Heart left ventricle (tissue), 16 donors: ENCODE measurements at places on chromosomes 1 and 21.

- DNase-seq = peak; percentile 93
Measured at GRCh38 chr1:234533975-234534876, 55.2 kb upstream of the TARBP1 start.

GRCh38 chr1:29991025-29991424 lies 732.4 kb downstream of the MATN1 start:
- no peak for DNase-seq

- peak; percentile 67 for DNase-seq
Measured at GRCh38 chr1:112393631-112393974, 2.4 kb upstream of the CTTNBP2NL start.

GRCh38 chr1:9149837-9150581 lies 21.1 kb upstream of the GPR157 start:
- DNase-seq = peak; percentile 64

GRCh38 chr1:210321131-210321530 lies 7.6 kb upstream of the HHAT start:
- no peak for DNase-seq

DNA sequence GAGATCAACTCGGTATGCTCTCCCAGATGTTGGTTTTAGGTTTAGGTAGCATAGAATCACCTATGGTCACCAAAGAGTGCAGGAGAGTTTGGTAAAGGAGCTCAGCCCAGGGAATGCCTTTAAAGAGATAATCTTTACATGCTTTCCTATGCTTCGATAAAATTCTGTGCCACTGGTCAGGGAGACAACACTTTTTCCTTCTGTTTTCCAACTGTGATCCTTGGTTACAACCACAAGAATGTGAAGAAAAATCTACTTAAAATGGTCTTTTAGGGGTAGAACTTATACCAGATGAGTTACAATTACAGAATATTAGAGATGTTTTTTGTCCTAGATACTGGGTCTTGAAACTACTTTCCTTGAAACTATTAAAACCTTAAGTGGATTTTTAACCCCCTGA lies 895.6 kb downstream of the TTLL7 start:
- DNase-seq = no peak

DNA sequence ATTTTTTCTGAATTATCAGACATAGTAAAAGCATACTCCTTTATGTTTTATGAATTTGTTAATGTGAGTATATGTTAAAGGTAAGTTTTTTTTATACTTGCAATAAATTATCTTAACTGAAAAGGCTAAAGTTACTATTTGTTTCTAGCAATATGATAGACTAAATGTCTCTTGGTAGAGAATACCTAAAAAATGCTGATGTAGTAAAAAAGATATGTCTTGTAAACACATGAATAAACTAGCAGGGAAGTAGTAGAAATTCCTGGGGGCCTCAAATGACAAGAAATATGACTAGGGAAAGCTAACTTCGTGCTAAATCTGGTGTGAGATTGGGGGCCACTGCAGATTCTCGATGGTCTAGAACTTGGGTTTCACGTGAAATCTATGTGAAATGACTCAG lies 188.1 kb upstream of the CACNA1E start:
- DNase-seq = no peak

- no peak for DNase-seq
Measured at GRCh38 chr1:53280496-53280895, 42.2 kb upstream of the MAGOH start.

DNA sequence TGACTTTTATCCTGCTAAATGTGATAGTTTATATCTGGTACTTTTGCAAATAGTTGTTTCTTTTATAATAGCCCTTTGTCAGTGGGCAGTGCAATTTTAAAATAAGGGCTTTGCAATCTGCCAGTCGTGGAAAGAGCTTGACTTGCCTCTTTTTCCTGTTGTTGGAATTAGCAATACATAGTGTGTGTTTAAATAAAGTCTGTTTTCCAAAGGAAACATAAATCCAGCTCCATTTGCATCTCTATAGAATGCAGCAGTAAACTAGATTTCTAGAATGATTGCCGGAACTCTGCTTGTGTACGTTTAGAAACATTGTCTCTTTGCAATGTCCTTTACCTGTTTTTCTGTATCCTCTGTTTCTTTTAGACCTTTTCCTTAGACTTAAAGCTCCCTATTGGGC lies 33.1 kb downstream of the GABPA start:
- DNase-seq = no peak
